ENCODE measurements at places on chromosomes 3 and 15.

DNA sequence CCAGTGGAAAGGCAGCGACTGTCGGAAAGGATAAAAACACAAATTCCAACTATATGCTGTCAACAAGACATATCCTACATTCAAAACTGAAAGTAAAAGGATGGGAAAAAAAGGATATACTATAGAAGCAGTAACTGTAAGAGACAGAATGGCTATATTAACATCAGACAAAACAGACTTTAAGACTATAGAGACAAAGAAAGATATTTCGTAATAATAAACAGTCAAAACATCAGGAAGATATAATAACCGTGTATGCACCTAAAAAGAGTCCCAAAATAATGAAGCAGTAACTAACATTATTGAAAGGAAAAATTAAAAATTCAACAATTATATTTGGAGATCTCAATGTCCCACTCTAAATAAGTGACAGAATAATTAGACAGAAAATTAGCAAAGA is 48.2 kb downstream of the ZNF148 start:
- no peak for DNase-seq

DNA sequence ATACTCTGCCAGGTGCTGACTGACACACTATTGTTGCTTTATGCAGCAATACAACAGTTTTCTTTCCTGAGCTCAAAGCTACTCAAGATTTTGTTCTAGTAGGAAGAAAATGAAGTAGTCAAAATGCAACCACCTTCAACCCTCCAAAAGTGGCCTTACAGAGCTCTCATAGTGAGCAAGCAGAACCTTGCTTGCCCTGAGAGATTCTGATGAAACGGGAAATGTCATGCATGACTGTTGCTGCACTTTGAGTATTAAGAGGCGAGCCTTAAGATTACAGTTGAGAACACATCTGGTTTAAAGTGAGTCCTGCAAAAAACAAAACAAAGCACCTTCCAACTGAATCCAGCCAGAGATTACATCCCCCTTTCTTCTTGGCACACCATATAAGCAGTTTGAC is 29.7 kb downstream of the MINDY4B start:
- DNase-seq, result no peak

DNA sequence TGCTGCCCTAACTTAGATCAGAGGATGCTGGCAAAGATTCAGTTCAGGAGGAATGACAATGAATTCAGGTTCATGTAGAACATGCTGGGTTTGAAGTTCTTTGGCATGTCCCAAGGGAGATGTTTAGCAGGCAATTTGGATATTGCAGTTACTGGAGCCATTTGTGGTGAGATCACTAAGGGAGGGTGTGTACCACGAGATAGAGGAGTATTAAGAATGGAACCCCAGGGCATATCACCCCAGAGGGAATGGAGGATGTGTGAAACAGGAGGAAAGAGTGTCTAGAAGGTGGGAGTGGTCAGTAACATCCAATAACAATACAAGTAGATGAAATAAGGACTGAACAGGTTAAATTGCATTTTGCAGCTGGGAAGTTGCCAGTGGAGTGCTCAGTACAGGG is 87.1 kb downstream of the CCR1 start:
- DNase-seq, result no peak

- DNase-seq, result no peak
Measured at GRCh38 chr3:179181993-179182551, 33.9 kb downstream of the PIK3CA start.

- no peak for DNase-seq
Measured at GRCh38 chr15:40787344-40787841, 17.6 kb downstream of the C15orf62 start.

DNA sequence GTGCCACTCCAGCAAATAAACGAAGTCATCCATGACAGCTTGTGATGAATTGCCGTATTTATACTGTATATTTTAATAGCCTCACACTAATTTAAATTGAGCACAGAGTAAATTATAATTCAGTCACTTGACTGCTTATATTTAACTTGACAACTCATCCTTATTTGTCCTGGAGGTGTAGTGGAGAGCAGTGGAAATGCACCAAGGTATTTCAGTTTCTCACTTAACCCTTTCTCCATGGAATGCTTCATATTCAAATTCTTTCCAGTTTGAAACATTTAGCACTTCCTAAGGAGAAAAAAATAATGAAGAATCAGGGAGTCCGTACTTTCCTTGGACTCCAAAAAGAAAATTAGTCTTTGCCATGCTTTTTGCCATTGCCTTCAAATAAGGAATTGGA is 99.0 kb downstream of the MAP2K5 start:
- DNase-seq, result no peak

DNA sequence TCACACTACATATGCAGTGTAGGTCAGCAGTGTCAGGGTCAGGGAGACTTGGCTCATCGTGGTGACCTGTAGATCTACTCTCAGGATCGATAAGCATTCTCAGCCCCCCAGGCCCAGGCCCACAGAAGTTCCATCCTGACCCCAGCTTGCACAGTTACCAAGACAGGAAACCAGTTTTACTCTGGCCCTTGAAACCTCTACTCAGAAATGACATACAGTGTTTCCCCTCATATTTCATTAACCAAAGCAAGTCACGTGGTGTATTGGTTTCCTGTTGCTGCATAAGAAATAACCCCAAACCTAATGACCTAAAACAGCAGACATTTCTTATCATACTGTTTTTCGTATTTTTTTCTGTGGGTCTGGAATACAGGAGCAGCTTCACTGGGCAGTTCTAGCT is 242.2 kb downstream of the SLCO3A1 start:
- no peak for DNase-seq

GRCh38 chr3:119433613-119434325 is 29.6 kb downstream of the TMEM39A start:
- no peak for DNase-seq

- DNase-seq, result no peak
Measured at GRCh38 chr3:50245251-50245745, 9.3 kb downstream of the GNAI2 start.

DNA sequence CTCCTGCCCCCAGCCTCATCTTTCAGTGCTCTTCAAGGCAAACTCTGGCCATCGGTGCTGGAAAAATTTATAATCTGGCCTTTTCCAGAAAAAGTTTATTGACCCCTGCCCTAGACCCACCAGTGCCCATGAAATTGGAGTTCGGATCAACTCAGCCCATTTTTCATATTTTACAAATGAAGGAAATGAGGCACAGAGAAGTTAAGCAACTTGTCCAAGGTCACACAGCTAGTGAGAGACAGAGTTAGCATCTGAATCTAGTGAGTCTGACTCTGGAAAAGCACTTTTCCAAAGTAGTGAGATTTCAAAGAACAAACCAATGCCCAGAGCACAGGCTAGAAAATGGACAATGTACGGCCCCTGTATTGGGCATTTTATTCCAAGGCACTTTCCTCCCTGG is 69.4 kb upstream of the TLE3 start:
- no peak for DNase-seq

DNA sequence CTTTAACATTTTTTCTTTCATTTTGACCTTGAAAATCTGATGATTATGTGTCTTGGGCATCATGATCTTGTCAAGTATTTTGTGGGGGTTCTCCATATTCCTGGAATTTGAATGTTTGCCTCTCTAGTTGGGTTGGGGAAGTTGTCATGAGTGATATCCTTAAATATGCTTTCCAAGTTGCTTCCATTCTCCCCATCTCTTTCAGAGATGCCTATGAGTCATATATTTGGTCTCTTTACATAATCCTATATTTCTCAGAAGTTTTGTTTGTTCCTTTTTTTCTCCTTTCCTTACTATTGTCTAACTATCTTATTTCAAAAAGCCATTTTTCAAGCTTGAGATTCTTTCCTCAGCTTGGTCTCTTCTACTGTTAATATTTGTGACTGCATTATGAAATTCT is 69.0 kb upstream of the CCDC80 start:
- DNase-seq, result no peak

- DNase-seq, result no peak
Measured at GRCh38 chr3:125381743-125382142, 6.6 kb upstream of the ZNF148 start.

DNA sequence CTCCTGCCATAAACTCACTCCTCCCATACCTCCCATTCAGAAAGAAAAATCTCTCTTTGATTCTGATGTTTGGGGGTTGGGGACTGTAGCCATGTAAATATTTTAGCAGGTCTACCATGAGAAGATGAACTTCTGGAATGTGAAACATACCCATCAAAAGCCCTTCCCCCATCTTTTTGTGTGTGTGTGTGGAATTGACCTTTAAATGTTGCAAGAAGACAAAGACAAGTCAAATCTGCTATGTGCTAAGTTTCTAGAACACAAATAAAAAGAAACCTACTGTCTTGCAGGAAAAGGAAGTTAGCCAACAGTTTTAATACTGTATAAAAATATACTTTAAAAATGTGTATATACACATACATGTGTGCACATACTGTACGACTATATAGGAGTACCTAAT is 29.7 kb upstream of the USP50 start:
- no peak for DNase-seq

DNA sequence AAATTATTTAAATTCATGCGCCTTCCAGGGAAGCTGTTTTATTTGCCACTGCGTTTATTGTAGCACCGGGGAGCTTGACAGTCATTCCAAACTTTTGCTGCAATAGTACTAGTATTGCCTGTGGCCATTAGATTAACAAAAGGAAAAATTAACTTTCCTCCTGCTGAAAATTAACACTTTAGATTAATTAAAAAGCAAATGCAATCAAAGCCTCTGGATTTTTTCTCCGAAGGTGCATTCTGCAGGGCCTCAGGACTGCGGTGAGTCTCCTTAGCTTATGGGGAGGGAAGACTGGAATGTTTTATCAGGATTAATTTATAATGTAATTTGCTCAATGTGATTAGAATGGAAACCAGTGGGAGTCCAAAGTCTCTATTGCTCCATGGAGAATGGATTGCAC is 456.4 kb upstream of the CFAP20DC start:
- DNase-seq, result no peak
